ENCODE measurements at places on chromosomes 13 and 19.

DNA sequence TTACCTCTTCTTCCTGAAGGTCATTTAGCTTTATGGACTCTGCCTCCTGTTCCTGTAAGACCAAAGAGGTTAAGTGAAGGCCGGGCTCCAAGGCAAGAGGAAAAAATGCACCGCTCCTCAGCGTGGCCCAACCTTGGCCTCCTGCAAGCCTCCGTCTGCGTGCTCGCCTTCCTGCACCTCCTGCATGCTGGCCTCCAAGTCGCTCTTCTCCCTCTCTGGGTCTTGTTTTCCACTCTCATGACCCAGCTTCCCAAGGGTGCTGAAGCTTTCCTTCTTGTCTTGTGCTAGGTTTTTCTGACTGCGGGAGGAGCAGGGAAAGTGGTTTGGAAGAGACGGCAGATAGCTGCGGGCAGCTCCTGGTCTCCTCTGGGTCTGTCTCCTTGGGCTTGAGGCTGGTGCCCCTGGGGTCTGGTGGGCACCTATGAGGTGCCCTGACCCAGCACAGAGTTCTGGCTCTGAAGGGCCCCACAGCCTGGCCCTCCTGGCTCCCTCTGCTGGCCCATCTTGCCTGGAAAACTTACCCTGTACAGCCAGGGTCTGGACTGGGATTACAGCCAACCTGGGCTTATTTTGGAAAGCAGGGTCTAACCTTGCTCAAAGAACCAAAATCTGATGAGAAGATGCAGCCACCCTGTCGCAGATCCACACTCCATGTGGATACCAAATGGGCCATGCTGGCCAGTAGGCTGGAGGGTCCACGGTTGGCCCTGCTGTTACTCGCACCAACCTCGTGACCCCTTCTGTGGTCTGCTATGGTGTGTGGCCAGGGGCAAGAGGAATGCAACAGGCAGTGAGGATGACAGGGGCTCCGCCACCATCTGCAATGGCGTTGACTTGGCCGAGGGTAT is 5.2 kb downstream of the C13orf46 start:
- DNase-seq = no peak

DNA sequence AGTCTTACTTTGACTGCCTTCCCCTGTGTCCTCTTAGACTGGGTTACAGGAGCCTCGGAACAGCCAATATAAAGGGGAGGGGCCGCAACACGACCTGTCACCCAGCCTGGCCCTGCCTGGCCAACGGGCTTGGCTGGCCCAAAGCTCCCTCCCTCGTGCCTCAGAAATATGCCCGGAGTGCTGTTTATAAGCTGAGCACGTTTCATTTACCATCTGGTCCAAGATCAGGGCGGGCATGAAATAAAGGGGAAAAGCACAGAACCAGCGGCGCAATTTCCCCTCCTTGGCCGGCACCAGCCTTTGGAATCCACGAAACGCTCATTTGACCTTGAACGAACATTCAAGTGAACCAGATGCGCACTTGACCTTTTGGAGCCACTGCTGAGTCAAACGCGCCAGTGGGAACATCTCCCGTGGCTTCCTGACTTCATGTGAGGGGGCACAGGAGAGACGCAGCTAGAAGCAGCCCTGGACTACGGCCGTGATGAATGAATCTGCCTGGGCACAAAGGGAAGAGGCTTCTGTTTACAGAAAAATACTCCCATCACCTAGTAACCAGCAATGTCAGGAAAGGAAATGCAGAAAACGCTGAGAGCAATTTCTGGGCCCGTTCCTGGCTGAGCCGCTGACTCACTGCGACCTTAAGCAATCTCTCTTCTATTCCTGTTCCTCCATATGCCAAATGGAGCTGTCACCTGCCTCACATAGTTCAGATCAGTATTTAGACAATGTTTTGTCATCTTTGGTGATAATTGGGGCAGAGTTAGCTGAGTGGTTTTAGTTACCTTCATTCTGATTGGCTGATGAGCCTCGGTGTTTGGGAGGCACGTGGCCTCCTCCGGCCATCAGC is 53.3 kb downstream of the RFX2 start:
- DNase-seq = no peak

GRCh38 chr13:24134757-24135156 is 25.8 kb upstream of the SPATA13 start:
- DNase-seq = no peak

DNA sequence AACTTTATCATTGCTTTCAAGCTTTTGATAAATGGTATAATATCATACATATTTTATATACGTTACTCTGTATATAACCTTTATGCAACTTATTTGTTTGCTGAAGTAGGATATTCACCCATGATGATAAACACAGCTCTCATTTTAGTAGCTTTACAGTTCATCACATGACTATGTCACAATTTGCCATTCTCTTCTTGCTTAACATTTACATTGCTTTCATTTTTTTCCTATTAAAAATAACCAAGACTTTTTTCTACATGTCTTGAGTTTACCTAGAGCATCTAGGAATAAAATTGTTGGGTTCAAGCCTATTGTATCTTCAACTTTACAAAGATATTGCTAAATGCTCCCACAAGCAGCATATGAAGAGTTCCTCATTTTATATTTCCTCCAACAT is 54.0 kb downstream of the KCNRG start:
- no peak for DNase-seq

DNA sequence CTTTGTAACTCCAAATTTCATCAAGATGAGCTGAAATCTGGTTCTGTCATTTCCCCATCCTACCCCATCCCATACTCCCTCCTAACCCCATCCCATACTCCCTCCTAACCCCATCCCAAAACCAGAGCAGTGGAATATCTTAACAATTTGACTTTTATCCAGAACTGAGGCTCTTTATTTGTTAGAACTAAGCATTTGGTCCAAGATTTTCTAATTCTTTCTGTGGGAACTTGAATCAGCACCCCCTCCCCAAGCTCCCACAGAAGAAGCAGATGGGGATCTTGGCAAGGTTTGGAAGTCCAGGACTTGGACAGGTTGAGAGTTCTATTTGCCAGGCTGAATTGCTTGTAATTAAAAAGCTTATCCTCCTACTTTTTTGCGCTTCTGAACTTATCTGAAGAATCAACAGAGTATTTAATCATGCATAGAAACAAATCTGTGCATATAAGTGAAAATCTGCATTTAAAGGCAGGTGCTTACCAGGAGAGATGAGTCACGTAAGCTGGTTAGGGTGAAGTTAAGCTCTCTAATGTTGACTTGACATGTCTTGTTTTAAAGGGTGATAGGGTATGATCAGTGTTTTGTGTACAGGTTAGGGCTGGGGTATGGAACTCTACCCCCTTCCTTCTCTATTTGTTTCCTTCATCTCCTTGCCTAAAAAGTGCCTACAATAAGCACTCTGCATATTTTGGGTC is 111.1 kb downstream of the COG6 start:
- no peak for DNase-seq

DNA sequence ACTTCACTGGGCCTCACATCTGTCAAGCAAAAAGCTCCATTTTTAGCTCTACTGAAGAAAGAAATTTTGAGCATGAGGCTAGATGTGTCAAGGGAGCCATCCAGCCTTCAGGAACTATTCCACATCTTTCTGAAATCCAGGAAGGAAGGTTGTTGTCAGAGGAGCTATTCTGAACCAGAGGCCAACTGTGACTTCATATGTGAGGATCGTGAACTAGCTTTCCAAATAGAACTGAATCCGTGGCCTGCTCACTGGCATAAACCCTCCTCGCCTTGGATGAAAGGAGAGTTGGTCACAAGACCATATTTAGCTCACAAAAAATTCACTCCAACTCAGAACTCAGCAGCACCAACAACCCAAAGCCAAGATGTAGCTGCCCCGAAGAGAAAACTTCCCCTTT is 195.8 kb downstream of the FOXO1 start:
- DNase-seq = no peak

- DNase-seq = no peak
Measured at GRCh38 chr19:1450735-1451731, 1.1 kb downstream of the APC2 start.

DNA sequence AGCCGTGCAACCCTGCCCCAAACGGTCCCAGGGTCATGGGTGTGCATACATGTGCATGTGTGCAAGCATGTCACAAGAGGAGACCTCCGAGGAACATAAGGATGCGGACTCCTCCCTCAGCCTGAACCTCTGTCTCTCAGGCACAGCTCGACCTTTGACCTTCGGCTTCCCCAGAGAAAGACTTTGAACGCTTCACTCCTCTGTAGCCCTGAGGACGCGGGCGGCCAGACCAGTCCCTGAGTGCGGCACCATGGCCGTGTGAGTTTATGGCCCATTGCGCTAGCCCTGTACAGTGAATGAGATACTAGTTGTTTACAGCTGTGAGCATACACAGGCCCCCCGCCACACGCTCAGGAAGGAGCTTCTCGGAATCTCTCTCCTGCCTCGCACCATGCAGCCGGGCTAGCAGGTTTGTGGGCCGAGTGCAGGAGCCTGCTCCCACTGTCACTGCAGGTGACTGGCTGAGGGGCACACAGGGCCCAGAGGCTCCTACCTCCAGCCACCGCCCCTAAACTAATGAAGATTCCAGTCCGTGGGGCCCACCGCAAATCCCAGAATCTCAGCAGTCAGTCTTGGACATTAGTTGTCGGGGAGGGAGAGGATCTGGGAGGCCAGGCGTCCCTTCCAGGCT is 10.8 kb downstream of the RASA3 start:
- DNase-seq = no peak

DNA sequence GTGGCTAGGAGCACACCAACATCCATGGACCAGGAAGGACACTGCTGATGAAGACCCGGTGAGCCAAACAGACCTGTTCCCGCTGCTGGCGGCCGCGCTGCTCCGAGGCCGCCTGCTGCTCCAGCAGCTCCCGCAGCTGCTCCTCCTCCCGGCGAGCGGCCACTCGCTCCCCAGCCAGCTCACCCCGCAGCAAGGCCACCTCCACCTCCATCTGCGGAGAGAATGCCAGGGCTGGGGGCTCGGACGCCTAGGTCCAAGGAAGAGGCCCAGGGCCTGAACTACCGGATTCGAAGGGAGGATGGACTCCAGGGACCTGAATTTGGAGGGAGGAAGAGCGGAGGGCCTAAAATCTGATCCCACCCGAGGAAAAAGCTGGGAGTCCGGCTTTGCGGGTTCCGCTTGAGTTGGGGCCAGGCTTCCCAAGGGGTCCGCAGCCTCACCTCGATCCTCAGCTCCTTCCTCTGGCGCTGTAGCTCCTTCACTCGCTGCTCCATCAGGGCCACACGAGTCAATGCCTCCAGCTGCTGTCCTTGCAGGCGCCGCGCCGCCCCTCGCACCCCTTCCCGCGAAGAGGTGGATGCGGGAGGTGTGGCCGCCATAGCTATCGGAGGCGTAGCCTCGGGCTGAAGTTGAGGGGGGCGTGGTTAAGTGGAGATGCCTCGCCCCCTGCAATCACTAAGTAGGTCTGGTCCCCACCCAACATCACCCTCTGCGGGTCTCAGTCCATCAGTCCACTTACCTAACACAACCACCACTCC is 2.7 kb downstream of the PHLDB3 start:
- no peak for DNase-seq

DNA sequence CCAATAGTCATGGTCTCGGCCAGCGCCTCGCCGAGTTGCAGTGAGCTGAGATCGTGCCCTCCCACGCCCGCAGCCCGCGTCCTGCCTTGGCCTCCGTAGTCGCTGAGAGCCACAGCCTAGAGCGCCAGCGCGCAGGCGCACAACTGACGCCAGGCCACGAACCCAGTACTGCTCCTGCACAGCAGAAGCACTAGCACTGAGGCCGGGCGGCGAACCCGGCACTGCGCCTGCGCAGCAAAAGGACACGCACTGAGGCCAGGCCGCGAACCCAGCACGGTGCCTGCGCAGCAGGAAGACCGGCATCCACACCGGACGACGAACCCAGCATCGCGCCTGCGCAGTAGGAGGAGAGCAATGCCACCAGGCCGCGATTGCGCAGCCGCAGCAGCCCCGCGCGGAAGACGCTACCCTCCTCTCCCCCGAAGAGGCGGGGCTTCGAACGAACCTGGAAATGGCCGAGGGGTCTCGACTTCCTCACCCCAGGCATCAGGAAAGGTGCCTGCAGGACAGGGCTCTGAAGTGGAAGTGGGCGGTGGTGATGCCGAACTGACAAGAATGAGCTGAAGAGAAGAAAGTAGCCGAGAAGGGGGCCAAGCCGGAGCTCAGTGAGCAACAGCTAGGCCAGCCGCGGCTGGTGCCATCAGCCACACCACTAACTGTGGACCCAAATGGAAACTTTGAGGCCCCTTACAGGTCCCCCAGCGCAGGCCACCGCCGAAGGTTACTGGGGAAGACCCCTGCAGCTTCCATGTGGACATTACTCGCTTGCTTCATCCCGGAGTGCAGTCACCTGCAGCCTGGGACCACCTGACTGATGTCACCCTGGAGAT is 7.5 kb downstream of the F10 start:
- peak; percentile 50 for DNase-seq

- DNase-seq = no peak
Measured at GRCh38 chr13:27968316-27969081, 616 bp downstream of the CDX2 start.

GRCh38 chr13:50994651-50995050 is 85.1 kb downstream of the RNASEH2B start:
- no peak for DNase-seq

- no peak for DNase-seq
Measured at GRCh38 chr19:36371886-36372285, 7.1 kb downstream of the ZFP14 start.

- no peak for DNase-seq
Measured at GRCh38 chr13:113835461-113836270, 28.2 kb downstream of the GAS6 start.

DNA sequence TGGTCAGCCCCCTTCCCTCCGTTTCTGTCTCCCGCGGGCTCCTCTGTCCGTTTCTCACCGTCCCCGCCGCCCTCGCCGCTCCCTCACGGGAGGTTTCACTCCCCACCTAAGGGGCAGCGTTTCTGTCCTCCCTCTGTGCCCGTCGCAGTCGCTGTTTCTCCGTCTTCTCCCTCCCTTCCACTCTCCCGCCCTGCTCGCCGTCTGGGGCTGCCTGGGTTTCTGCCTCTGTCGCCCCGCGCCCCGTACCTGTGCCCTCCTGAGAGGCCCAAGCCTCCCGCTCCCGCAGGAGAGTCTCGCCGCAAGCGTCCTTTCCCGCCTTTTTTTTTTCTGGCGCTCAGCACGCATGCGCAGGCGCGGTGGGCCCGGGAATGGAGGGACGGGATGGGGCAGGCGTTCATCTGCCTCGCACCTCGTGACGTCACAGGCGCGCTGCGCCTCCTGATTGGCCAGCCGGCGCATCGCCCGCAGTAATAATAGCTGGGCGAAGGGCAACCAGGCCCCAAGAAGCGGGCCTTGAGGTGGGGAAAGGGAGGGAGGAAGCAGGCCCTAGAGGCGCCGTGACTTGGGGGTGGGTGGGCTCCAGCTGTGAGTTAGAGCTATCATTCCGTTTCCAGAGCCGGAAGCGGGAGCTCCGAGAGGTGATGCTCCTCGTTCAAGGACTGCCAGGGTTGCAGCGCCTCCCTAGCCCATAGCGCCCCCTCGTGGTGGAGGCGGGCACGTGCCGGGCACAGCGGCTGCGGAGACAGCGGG is 15.4 kb downstream of the SSC5D start:
- DNase-seq = peak; percentile 91

DNA sequence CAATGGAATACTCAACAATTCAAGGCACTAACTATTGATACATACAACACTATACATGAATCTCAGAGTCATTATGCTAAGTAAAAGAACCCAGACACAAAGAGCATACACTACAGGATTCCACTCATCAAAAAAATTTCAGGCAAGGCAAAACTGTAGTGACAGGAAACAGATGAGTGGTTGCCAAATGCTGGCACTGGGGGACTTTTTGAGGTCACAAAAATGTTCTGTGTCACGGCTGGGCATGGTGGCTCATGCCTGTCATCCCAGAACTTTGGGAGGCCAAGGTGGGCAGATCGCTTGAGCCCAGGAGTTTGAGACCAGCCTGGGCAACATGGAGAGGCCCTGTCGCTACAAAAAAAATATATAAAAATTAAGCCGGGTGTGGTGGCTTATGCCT is 129.4 kb downstream of the KL start:
- no peak for DNase-seq

- DNase-seq = no peak
Measured at GRCh38 chr19:39497996-39498797, 550 bp upstream of the DLL3 start.
